ENCODE measurements at places on chromosomes 7 and 10.
A peak's percentile ranks its signal among the peaks of the same experiment; 100 is the strongest.

GRCh38 chr7:131625817-131626372 is 69.5 kb upstream of the PODXL start:
- DNase-seq = peak; percentile 95

- DNase-seq = no peak
Measured at GRCh38 chr10:103676058-103676785, 179.2 kb downstream of the SH3PXD2A start.

- DNase-seq = peak; percentile 91
Measured at GRCh38 chr7:66696774-66697191, 43.8 kb upstream of the RABGEF1 start.

- no peak for DNase-seq
Measured at GRCh38 chr10:74300666-74301065, 149.6 kb downstream of the ADK start.

GRCh38 chr7:44193011-44193802 is 4.0 kb upstream of the GCK start:
- no peak for DNase-seq

Data from LHCN-M2 (cell line).